ENCODE measurements at places on chromosomes 2 and 18.

DNA sequence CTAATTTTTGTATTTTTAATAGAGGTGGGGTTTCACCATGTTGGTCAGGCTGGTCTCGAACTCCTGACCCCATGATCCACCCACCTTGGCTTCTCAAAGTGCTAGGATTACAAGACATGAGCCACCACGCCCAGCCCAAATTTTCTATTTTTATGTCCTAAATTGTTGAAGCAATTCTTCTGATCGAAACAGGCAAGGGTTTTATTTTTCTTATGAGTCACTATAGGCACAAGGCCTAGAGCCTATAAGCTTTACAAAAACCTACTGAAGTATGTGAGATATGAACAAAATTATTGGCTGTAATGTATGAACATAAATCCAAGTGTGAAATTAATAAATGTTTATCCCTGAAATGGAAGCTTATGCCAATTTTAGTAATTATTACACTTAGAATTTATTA, 464.2 kb upstream of the NRP2 start:
- no peak for ATAC-seq

DNA sequence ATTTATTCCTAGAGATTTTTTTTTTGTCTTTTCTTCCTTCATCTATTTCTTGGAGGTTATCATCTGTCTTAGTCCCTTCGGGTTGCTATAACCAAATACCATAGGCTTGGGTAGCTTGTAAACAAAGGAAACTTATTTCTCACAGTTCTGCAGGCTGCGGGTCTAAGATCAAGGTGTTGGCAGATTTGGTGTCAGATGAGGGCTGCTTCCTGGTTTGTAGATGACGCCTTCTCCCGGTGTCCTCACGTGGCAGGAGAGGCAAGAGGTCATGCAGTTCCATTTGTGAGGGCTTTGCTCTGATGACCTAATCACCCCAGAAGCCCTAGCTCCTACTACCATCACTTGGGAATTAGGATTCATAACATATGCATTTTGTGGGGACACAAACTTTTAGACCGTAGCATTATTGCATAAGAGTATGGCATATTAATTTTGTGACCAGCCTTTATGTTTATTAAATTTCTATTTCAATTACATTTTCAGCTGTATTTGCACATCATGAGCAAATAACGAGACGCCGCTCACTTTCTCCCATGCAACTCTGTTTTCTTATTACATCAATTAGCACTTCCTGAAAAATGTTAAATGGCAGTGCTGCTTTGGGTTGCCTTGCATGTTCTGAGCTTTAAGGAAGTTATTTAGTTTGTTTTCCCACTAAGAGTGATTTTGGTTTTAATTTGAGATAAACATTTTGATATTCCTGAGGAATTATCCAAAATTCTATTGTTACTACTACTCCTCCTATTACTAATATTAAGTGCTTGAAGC, 246.4 kb upstream of the HDAC4 start:
- ATAC-seq = no peak

- ATAC-seq = no peak
These were observed 20.0 kb downstream of the SLC66A2 start for GRCh38 chr18:79931475-79931874.

DNA sequence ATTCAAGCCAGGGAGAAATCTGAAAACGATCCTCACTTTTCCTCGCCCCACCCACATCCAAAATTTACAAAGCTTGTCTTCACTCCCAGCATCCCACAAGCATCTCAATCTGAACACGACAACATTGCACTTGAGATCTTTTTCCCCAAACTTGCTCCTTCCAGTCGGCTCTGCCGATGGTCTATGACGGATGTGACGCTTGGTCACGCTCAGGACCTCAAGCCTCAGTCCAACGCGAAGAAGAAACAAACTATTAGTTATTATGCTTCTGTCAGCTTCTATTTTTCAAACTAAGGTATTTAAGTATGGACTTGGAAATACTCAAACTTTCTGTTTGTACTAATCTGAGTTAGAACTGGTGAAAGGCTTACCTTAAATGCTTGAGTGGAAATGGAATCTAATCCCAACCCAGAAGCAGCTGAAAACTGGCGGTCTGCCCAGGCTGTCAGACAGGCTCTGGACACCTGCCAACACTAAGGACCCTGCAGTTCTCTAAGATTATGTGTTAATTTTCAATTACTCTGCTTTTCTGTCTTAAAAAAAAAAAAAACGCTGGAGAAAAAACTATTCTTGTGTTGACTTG, 132.1 kb upstream of the DNMT3A start:
- ATAC-seq = no peak

GRCh38 chr2:239195318-239195871, 205.4 kb downstream of the HDAC4 start:
- no peak for ATAC-seq

GRCh38 chr18:79402209-79402576, 6.5 kb downstream of the NFATC1 start:
- ATAC-seq = no peak

GRCh38 chr2:158923180-158923594, 45.3 kb upstream of the TANC1 start:
- ATAC-seq = no peak

DNA sequence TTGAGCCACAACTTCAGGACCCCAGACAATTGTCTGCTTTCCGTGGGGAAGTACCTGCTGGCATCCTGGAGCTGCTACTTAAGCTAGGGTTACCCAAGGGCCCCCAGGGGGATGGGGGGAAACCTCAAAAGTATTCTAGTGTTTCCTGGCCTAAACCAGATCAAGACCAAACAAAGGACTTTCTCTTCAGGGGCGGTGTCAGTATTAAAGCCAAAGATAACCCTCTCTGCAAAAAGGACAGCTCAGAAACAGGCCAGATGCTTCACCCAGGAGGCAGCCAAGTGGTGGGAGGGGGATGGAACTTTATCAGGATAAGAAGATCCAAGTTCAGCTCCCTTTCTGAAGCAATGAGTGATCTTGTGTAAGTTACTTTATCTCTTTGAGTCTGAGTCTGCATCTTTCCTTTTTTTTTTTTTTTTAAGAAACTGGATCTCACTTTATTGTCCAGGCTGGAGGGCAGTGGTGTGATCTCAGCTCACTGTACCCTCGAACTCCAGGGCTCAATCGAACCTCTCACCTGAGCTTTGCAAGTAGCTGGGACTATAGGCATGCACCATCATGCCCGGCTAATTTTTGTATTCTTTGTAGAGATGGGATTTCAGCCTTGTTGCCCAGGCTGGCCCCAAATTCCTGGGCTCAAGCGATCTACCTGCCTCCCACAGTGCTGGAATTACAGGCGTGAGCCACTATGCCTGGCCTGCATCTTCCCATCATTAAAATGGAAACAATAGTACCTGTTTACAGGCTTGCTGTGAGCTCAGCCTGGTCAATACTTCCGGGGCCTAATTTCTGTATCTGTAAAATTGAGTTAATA, 151.8 kb upstream of the PTPRM start:
- ATAC-seq = no peak

GRCh38 chr2:153388246-153388645, 90.3 kb downstream of the RPRM start:
- ATAC-seq = no peak

GRCh38 chr18:58670404-58671110, 708 bp upstream of the MALT1 start:
- ATAC-seq = no peak

- no peak for ATAC-seq
These were observed 78.2 kb downstream of the ZEB2 start for GRCh38 chr2:144441711-144442141.

DNA sequence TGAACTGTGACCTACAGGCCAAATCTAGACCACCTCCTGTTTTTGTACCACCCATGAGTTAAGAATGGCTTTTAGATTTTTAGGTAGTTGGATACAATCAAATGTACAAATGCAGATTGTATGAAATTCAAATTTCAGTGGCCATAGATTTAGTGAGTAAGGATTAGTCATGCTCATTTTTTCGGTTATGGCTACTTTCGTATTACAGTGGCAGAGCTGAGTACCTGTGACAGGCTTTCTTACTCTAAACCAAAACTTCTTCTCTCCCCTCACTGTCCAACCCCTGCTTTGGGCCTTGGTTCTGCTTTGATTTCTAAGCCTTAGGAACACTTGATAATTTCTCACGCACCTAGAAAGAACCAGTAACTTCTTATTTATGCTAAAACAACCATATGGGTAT, 82.1 kb downstream of the CDC42EP3 start:
- ATAC-seq = no peak

DNA sequence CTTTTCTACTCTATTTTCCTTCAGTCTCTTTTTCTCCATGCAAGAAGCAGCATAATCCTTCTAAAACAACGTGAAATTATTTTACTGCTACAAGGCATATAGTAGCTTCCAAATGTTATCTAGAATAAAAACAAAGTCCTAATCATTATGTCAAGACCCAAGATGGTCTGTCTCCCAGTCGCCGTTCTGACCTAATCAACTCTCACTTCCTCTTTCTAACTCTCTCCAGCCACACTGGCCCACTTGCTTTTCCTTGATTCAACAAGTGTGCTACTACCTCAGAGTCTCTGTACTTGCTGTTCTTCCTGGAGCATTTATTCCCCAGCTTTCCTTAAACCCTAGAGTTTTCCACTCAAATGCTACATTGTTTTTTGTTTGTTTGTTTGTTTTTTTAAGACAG, 1491.2 kb downstream of the LRP1B start:
- no peak for ATAC-seq

- no peak for ATAC-seq
These were observed 52.2 kb downstream of the C1QL2 start for GRCh38 chr2:119106301-119106897.

GRCh38 chr18:58723810-58724602, 52.7 kb downstream of the MALT1 start:
- ATAC-seq = no peak

DNA sequence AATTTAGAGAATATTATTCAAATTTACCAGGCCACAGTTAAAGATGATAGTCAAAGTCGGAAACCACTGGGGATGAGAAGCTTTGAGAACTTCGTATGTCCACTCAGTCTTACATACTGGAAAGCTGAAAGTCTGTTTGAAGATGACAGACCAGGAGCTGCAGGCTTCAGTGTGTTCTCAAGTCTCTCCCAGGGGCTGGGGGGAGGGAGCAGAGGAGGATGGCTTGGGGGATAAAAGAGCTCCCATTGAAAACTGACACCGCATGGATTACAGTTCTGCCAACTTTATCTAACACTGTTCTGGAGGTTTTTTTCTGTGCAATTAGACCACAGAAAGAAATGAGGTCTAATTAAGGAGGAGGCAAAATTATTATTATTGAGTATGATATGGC, 170.5 kb upstream of the ALKAL2 start:
- no peak for ATAC-seq

DNA sequence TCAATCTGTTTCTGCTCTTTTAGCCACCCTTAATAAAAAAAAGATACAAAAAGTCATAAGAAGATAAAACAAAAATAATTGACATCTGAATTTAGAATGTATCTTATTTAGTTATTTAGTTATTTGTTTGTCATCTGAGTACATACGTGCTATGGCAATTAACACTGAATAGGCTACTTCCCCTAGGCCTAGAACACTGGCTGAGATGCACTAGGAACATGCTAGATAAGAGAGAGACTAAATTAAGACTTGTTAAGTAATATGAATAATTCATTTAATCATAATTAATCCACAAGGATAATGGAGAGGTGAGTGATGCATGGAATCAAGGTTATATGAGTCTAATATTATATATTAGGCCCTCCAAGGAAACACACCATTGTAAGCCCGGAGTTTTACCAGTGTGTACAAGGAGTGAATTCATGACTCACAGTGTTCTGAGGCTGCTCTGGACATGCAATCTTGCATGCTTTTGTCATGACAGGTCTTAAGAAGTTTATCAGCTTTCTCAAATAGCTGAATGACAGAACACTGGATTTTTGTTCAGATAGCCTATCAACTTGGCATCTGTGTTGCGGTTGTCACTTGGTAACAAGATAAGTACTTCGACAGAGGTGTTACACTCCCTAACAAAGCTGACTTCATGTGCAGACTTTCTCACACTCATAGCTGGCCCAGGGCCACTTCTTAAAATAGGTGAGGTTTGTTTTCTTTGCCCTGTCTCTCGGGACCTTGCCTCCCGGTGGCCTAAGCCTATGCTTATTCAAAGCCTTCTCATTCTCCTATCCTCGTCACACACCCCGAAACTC, 5.0 kb upstream of the SERPINB2 start:
- no peak for ATAC-seq

DNA sequence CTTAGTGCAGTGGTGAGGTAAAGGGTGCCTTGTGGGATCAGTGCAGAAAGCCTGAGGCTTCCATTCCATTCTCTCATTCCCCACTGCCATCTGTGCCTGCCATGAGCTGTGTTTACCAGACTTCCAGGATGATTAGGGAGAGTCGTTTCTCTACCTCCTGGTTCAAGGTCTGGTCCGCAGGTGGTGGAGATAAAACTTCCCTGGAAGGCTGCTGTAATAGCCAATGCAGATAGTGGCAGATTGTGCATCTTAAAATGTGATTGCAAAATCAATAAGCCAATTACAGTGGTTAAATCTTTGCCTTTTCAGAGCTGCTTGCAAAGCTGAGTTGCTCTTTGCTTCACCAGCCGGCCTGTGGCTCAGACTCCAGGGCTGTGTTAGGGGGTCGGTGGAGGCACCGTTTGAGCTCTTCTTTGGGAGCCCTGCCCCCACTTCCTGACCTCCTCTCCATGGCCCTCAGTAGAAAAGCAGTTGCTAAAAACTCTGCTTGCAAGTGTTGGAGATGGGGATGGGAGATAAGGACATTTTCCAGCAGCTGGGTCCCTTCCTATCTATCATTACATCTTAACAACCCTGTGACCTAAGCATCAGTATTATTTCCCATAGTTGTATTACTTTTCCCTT, 95.2 kb upstream of the HS6ST1 start:
- no peak for ATAC-seq

DNA sequence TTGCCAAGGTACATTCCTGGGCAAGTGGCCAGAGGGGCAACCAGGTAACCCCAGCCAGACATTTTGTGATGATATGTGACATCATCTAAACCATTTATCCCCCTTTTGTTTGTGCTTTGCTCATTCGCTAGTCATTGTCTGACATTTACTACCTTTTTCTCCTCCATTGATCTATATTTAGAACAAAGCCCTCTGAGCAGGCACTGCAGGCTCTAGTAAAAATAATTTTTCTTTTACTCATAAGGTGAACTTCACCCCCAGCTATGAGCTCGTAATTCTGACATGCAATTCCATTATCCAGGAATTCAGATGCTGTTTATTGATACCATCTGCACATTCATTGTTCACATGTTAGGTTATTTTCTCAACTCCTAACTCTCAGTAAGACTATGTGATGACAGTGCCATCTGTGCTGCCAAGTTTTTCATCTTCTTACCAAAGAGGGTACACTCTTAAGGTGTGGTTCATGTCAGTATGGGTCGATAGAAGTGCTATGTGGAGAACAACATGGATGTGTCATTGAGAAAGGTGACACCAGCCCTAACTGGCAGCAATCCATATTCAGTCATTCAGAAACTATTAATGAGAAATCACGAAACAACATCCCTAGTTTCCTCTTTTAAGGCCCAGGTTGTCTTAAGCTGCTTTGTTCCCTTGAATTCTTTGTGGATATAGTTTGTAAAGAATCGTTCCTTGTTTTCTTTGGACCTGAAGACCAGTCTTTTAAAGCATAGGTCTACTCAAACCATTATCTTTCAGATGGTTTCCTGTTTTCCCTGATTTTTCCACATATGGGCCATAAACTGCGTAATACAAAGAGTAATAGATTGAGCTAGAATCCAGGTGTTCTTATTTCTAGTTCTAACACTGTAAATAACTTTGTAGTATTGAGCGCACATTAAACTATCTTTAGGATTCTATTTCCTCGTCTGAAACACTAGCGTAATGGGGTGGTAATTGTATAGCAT, 978.1 kb upstream of the CDH2 start:
- no peak for ATAC-seq

GRCh38 chr18:61057443-61057842, 275.8 kb upstream of the CDH20 start:
- ATAC-seq = no peak

- no peak for ATAC-seq
These were observed 76.6 kb upstream of the DDX18 start for GRCh38 chr2:117737846-117738245.

Data from stimulated activated memory B cell treated with anti-CD40 and anti-IgM and Interleukin-4, amounts not matched to agents 10 μg/mL and 1 μg/mL and 100 μg/mL, for 72 hours (primary cell).